Activated T-helper 17 cell treated with anti-CD3 and anti-CD28 coated beads, Interleukin-2, amount 50 U/mL, for 72 hours (primary cell): ENCODE measurements at places on chromosomes 3 and 15. TPM values are rescaled to one million over a fixed set of nuclear protein-coding genes. Genes with fewer than 3 reads are reported as not detected.

DNA sequence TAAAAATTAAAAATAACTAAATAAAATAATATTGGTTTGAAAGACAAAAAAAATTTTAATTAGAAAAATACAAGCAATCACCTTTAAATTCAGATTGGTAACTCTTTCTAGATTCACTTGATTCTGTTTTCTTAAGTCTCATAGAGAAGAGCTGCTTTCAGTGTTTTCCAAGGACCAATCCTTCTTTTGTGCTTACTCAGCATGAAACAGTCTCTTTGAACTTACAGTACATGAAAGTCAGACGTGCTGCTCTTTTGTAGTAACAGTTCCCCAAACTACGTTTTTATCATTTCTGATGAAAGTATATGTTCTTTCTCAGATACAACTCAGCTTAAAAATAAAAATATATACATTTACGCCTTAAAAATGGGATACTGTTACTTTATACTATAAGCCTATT is 171.9 kb upstream of the CCDC54 start:
- ATAC-seq: no peak

GRCh38 chr15:23033979-23034378 is 5.4 kb downstream of the TUBGCP5 start:
- no peak for ATAC-seq

CSPG4 gene
- total RNA-seq: not detected

GRCh38 chr3:11820531-11821041 is 26.1 kb downstream of the TAMM41 start:
- peak; percentile 94 for ATAC-seq

MUC13 gene
- not detected for total RNA-seq
